ENCODE measurements at places on chromosomes 3 and 15. TPM values are rescaled to one million over a fixed set of nuclear protein-coding genes. Genes with fewer than 3 reads are reported as not detected.

The TM4SF1 gene
- total RNA-seq, result 1,063 TPM

DNA sequence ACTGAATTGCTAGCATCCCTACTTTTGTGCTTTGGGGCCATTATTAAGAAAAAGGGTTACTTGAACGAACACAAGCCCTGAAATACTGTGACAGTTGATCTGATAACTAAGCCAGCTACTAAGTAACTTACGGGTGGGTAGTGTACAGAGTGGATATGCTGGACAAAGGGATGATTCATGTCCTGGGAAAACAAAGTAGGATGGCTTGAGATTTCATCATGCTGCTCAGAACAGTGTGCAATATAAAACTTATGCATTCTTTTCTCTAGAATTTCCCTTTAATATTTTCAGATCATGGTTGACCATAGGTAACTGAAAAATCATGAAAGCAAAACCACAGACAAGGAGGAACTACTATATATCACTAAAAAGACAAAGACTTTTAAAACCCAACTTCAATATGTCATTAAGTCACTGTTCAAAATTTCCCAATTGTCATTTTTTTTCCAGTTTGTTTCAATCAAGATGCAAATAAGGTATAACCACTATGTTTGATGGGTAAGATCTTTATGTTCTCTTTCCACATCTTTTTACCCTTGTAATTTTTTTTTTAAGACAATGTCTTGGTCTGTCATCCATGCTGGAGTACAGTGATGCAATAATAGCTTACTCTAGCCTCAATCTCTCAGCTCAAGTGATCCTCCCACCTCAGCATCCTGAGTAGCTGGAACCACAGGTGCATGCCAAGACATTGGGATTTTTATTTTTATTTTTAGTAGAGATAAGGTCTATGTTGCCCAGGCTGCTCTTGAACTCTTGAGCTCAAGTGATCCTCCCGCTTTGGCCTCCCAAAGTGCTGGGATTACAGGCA is 67.7 kb downstream of the IFT80 start:
- DNase-seq, result peak; percentile 15

The PSMD6 gene
- 128 TPM for total RNA-seq

GRCh38 chr15:74889390-74889882 is 406 bp upstream of the MPI start:
- DNase-seq, result no peak

- DNase-seq, result no peak
These were observed 219.2 kb upstream of the ARHGEF26 start for GRCh38 chr3:153901991-153902390.

DNA sequence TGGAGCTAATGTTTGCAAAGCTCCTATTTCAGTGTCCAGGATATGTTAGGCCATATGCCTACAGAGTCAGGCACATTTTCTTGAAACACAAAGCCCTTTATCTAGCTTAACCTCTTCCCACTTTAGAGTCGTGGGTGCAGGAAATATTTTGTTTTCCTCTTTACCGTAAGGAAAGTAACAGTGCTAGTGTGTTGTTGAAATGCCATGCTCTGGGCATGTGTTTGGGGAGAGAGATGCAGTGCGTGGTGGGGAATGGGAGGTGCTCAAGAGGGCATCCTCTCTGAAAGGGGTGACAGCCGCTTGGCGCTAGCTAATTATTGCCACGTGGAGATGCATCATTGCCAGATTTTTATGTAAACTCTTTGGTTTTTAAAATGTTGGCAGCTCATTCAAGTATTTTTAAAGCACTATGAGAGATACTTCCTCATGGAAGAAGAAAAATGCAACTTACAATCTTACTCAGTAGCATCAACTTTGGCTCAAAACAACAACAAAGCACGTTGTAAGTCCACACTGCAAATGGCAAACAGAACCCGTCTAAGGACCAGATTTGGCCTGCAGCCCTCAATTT is 152.6 kb downstream of the LPP start:
- no peak for DNase-seq

- DNase-seq, result peak; percentile 74
These were observed 16.7 kb downstream of the MAPKBP1 start for GRCh38 chr15:41790756-41791546.

- DNase-seq, result no peak
These were observed 75.3 kb upstream of the C2CD4B start for GRCh38 chr15:62240121-62241096.

DNA sequence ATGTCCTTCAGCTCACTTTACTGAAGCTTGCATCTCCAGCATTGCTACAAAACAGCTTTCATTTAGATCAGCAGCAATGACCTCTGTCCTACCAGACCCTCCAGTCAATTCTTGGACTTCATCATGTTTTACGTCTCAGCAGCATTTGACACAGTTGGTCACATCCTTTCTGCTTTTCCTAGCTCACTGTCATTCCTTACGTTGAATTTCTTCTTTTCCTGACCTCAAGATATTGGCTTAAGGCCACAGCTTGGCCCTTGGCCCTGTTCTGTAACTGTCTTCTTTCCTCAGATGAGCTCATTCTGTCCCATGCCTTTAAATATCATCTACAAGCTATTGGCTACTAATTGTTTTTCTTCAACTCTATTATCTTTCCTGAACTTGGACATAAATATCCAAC is 576.2 kb upstream of the KCNMB2 start:
- DNase-seq, result no peak

DNA sequence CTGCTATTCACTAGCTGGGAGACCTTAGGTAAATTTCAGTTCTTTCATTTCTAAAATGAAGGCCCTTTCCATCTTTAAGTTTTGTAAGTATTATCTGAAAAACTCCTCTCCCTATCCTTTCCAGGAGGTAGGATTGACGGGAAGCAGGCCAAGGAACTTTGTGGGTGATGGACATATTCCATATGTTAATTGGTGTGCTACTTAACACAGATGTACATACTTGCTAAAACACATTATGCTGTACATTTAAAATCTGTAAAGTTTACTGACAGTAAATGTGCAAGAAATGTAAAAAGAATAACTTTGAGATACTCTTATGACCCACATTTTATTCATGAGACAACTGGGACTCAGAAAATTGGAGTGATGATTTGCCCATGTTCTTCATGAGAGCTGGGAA is 329.8 kb upstream of the LRRC3B start:
- DNase-seq, result no peak

GRCh38 chr3:8200996-8201395 is 300.6 kb upstream of the LMCD1 start:
- DNase-seq, result no peak

The ADGRG7 gene
- not detected for total RNA-seq

DNA sequence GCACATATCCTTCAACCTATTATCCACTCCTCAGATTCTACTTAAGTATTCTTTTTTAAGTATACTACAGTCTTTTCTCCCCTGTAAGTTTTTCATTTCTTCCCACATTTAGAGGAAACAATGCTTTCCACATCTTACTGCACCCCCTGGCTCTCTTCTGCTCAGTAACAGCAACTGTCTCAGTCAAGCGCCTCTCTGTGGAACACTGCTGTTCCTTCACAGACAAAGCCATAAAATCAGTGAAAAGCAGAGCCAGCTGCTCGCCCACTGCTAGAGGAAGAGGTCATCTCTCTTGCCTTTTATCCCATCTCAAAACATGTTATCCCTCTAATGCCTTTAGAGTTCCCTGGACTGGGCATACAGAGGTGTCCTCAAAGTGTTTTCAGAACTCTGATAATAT is 24.8 kb downstream of the SERP1 start:
- no peak for DNase-seq

The ZMYND10 gene
- 0.13 TPM for total RNA-seq

DNA sequence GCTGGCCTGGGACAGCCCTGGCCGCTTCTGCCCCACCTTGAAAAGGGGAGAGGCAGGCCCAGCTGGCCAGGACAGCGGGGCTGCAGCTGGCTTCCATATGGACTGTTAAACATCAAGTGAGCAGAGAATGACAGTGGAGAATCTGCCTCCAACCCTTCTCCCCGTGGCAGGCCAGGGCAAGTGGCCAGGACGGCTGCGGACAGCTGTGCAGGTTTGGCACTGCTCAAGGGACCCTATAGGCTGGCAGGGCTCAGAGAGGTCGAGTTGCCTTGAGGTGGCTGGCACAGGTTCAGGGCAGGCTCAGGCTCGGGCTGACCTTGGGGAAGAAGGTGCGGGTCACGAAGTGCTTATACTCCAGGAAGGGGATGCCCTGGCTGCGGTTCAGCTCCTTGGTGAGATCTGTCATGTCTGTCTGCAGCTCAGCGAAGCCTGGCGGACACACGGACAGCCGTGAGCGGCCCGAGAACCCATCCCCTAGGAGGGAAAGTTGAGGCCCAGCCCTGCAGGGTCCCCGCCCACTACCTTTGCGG is 24.3 kb downstream of the H1-8 start:
- no peak for DNase-seq

GRCh38 chr3:178238179-178238578 is 298.1 kb upstream of the KCNMB2 start:
- no peak for DNase-seq

The XCR1 gene
- not detected for total RNA-seq

The FANCD2OS gene
- not detected for total RNA-seq

DNA sequence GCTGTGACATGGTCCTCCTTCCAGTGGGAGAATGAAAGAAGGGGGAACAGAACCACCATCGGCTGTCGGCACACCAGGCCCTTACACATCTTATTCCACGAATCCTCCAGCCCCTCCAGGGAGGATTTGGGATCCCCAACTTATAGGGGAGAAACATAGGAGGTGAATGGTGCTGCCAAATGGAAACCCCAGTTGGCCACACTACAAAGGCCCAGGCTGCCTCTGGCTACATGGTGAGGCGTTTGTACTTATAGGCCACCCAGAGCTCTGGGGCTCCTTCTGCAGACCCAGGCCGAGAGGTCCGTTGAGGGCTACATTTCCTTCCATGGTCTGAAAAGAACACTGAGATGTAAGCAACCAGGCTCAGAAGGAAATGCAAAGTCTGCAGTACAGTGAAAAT is 12.0 kb downstream of the AMOTL2 start:
- DNase-seq, result no peak

GRCh38 chr3:194311000-194311399 is 40.1 kb downstream of the CPN2 start:
- no peak for DNase-seq

The CLDN11 gene
- 227 TPM for total RNA-seq

The PRR20G gene
- not detected for total RNA-seq

The EOMES gene
- total RNA-seq, result not detected

GRCh38 chr15:42608752-42609488 is 33.5 kb downstream of the STARD9 start:
- no peak for DNase-seq

DNA sequence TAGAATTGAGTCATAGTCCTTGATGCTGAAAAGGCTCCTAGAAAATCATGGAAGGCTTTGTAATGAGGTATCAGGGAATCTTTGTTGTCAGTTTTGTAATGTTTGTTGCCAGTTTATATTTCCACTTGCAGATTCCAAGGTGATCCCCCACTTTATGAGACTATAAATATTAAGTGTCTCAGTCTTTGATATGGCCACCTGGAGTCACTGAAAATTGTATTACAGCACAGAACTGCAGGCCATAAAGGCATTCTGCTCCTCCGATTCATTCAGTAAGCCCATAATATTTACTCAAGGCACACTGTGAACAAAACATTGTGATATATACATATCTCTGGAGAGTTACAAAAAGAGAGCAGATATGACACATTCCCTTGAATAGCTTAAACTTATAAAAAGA is 457.8 kb upstream of the ZNF385D start:
- DNase-seq, result no peak

The C3orf20 gene
- total RNA-seq, result not detected

The TGM5 gene
- not detected for total RNA-seq

The THBS1 gene
- 5,210 TPM for total RNA-seq

DNA sequence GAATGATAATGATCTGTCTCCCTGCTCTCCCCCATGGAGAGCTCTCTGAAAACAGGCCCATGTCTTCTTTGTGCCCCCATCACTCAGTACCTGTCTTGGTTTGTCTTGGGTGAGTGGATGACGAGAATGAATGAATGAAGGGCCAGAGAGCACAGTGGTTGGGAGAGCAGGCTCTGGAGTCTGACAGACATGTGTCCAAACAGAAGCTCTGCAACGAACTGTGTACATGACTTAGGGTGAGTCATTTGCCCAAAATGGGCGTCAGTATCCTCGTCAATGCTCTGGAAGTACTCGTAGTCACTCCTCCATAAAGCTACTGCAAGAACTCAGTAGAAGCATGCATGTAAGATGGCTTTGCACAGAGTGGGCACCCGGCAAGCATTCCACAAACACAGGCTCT is 170.2 kb upstream of the TLE3 start:
- DNase-seq, result no peak

- DNase-seq, result no peak
These were observed 140.5 kb upstream of the TBL1XR1 start for GRCh38 chr3:177337541-177338331.

The MCTP2 gene
- total RNA-seq, result 3.5 TPM

- no peak for DNase-seq
These were observed 1.1 kb downstream of the CMTM8 start for GRCh38 chr3:32239307-32240158.

GRCh38 chr15:95454403-95455262 is 875.9 kb upstream of the NR2F2 start:
- no peak for DNase-seq

DNA sequence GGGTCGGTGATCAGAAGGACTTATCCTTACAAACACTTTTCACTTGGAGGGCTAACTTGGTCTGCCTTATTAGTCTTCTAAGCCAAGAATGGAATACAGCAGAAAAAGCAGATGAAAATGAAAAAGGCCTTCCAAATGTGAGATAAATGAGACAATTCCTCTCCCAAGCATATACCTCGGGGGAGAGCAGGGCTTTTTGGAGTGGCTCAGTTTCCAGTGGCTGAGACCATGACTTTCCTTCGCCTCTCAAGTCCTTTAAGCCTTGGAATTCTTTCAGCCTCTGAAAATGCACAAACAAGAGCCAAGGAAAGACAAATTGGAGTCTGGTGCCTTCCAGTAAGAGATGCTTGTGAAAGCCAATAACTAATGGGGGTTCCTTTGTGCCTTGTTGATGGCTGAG is 130.9 kb downstream of the DTWD1 start:
- DNase-seq, result no peak

The TRAT1 gene
- total RNA-seq, result not detected

DNA sequence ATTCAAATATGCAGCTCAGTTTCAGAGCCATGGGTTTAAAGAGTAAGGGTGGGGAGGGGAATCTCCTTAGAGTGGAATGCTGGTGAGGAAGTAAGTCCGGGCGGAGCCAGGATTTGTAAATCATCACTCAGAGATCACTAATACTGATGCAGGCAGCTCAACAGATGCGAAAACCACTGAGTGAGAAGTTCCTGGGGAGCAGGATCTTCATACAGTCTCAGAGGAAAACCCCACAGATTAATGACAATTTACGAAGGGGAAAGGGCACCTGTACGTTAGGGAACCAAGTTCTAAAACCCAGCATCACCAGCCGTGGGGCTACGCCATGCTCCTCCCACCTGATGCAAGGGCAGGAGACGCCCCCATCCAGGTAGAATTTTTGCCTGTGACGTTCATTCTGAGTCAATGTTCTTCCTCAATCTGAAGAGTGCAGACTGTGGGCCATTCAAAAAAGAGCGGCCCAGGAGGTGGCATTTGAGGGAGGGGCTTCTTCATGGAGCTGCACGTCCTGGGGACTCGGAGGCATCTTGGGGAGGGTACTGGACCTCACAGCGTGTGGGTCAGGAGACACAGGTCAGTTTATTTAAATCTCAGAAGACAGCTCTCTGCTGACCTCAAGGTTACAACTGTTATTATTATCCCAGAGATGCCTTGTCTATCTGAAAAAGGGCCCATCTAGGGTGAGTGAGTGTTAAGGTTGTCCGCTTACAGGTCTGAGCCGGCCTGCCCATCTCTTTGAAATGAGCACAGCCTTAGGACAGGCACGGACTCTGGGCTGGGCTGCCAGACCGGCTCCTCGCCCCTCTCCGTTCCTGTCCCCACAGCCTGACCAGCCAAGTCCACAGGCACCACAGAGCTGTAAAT is 228.0 kb downstream of the XXYLT1 start:
- DNase-seq, result no peak
